CD4-positive, alpha-beta T cell treated with Interleukin-21 for 1 hour (primary cell): ENCODE measurements at places on chromosomes 16 and 17.
A peak's percentile ranks its signal among the peaks of the same experiment; 100 is the strongest.

- DNase-seq, result no peak
Measured at GRCh38 chr17:38601539-38602351, 4.0 kb downstream of the SRCIN1 start.

DNA sequence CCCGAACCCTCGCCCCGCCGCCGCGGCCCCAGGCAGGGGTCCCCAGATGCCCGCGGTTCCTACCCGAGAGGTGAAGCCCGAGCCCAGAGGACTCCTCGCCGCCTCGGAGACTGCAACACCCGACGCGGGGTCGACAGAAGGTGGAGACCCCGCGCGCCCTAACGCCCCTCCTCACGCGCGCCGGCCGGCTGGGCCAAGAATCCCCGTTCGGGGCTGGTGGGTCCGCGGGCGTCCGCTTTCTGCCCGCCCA, 515 bp downstream of the SUMO2 start:
- DNase-seq, result no peak

DNA sequence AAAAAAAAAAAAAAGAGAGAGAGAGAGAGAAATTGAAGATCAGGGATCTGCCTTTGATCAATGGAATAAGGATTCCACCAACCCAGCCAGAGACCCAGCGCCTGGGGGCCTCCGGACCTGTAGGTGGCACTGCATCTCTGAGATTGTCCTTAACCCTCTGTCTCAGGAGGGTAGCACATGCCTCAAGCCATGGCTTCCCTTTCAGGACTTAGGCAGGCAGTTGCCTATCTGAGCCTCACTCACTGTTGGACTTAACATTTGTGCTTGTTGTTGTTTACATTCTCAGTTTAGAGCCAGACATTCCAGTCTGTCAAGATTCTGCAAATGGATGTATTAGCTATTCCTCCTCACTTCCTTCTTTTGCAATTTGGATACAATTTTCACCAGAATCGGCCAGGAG, 5.1 kb upstream of the SCNN1B start:
- DNase-seq, result no peak

DNA sequence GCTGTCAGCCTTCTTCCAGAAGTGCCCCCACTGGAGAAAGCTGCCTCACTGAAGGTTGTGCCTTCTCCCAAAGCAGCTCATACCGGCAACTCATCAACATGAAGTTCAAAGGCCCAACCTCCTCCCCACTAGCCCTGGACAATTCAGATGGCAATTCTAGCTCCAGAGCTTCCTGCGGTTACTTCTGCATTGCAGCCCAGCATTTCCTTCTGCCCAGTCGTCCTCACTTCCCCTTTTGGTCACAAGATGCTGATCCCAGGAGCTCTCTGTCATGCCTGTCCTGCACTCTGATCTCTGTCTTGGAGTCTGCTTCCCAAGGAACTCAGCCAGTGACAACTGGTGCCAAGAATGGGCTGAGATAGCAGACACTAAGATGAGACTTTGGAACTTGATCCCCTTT, 178.2 kb upstream of the SOX9 start:
- DNase-seq, result no peak

DNA sequence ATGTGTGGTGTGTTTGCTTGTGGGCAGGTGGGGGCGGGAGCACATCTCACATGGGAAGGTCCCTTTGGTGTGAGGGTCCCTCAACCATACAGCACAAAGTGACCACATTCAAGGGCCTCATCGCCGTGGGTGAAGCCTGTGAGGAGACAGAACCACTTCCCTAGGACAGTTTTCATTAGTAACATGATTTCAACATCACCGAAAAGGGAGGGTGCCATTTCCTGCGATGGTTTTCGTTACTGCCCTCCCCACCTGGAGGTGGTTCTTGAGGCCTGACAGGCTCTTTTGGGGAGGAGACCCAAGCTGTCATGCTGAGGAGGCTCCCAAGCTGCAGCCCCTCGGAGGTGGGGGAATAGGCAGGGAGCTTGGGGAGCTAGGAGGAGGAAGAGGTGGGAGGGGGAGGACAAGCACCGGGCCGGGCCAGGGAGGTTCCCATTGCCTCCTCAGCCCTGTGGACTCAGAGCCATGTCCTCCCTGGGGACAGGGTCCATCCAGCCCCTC, 9.5 kb downstream of the CD300LB start:
- DNase-seq, result peak; percentile 31

DNA sequence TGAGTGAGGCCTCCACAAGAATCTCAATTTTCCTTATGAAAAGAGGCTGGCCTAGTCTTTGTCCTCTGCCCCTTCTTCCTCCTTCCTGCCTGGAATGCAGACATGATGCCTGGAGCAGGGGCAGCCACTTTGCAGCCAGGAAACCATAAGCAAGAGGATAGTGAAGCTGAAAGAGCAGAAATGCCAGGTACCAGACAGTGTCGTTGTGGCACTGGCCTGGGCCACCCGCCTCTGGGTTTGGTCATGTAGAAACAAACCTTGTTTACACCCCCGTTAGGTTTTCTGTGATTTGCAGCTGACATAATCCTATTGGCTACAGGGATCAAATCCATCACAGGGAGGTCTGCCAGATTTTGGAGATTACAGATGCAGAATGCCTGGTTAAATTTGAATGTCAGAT, 16.5 kb downstream of the CBFA2T3 start:
- DNase-seq, result no peak

DNA sequence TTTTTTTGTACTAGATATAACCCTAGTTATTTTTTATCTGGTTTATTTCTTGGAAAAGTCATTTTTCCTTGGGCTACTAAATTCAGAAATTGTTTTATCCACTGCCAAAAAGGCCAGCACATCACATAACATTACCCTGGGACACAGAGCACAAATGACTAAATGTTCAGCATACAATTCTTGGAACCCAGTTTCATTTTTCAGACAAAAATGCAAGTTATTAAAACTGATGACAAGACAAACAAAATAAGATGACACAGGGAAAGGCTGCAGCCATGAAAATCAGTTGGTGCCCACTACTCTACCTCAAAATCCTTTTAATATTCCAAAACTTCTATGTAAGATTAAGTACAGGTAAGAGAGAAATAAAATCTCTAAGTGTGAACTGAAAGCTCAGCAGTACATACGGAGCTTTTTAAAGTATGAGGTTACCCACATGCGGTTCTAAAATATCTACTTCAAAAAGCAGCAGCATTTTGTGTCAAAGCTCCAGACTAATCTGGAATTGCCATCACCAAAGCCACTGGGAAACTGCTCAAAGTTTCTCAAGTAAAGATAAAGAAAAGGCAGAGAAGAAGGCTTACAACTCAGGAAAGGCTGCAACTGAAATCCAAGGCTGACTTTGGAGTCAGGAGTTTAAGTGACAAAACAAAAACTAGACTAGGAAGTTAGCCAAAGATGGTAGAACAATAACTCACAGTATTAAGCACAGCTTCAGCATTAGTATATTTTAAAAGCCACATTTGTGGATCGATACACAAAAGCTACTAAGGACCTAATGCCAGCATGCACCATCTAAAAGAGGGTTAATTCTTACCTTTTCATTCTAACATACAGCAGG, 41.4 kb downstream of the AP1G1 start:
- DNase-seq, result no peak

- no peak for DNase-seq
Measured at GRCh38 chr17:12089809-12090384, 69.2 kb downstream of the MAP2K4 start.

DNA sequence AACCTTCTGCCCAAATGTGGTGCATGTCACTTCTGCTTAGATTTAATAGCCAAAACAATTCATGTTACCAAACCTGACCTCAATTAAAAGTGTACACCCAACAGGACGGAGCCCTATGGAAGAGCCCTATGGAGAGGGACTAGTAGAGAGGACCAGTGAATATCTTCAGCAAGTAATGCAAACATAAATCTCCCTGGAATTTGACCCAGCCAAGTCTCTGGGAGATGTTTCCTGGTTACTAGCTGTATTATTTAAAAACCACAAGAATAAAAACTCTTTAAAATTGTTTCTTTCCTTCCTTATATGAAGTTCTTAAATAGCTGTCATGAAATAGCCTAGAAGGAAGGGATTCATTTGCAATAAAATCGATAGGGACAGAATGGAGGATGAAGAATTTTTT, 255.8 kb downstream of the CDH11 start:
- no peak for DNase-seq

DNA sequence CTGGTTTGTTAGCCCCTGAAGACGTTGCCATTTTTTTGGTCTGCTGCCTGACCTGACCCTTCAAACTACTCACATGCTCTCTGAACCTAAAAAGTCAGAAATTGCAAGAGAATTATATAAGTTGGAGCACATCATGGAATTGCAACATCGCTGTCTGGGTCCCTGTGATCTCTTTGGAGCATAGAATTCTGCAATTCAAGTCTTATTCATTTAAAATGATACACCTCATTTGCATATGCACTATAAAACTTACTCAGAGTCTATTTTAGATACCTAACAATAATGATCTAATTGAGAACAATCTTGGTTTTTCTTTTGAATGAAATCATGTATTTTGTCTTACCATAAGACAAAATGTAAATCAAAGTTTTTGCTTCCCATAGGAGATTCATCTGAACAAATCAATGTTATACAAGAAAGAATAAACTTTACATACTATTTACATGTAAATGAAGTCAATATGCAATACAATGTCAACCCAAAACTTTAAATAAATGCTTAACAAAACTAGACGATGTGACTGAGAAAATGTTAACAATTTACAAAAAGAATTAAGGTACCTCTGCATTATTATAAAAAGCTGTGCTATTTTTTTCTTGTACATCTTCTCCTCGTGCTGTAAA, 99.7 kb downstream of the HELZ start:
- DNase-seq, result no peak

DNA sequence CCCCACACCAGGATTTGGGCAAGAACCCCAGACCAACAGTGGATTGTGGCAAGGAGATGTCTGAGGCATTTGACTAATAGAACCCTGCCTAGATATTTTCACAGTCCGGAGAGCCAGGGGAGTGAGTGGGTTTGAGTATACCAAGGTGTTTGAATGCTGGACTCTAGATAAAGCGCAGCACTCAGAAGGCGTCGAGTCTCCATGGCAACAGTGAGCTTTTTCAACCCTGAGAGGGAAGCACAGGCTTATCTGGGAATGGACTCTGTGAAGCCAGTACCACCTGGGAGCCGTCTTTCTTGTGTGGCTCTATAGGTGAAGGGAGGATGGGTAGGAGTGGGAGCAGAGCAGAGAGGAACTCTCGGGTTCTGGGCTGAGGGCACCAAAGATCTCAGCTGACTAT, 147.0 kb downstream of the SHISA6 start:
- DNase-seq, result no peak

GRCh38 chr16:252366-253337, 18.0 kb downstream of the FAM234A start:
- DNase-seq, result peak; percentile 38

- DNase-seq, result no peak
Measured at GRCh38 chr17:59074494-59074893, 32.2 kb downstream of the TRIM37 start.

DNA sequence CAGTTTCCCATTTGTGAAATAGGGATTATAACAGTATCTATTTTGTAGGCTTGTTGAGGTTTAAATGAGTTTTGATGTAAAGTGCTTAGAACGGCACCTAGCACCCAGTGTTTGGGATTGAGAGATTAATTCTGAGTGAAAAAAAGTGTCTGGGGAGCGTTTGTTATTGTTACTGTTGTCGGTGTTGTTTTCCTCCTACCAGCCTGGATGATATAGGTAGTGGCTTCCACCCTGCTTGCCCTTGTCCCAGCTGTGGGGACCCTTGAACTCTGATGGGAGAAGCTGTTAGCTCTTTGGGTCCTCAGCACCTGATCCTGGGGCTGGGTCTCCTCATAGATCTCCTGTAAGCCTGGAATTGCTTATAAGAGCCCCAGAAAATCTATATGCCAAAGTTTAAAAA, 4.9 kb downstream of the FMNL1 start:
- DNase-seq, result peak; percentile 48

DNA sequence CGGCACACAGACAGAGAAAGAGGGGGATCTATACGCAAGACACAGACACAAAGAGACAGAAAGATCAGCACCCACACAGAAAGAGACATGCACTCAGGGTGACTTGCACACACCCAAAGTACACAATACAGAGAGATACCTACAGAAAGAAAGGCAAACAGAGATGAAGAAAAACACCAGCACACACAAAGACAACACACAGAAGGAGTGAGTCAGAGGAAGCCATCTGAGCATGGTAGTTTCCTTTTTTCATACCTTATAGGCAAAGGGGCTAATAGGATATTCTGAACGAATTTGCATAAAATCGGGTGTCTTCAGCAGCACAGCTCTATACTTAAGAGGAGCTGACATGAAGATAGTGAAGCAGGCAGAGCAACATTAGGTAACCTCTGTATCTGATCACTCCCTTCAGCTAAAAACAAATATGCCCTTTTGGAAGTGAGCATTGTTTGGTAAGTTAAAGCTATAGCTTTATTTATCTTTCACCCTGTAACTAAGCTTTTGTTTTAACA, 198.6 kb downstream of the AATF start:
- no peak for DNase-seq

GRCh38 chr17:65583921-65584603, 22.6 kb upstream of the AXIN2 start:
- DNase-seq, result no peak

DNA sequence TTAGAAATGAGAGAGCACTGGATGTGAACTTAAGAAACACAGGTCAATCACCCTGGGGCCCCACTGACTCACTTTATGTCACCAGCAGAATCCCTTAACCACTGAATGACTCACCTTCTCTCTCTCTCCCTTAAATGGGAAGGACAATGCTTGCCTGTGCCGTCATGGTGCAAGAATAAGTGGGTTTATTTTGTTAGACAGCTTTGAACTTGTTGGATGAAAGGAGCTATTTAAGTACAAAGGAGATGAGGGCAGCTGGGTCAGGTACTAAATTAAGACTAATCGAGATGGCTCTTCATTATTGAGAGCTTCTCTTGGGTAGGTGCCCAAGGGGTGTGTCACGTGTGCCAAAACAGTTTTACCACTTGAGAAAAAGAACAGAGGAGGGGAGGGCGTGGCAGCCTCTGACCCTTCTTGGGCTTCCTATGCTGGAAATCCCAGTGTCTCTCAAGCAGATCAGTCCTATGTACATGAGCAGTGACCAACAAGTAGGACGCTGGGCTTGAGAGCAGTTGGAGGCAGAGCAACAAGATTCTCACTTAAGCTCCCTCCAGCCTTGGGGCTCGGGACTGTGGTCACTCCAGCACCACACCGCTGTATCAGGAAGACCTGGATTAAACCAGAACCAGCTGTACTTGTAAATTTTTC, 6.7 kb upstream of the KRT31 start:
- DNase-seq, result peak; percentile 35

GRCh38 chr17:27635275-27635823, 4.4 kb downstream of the LGALS9 start:
- DNase-seq, result no peak
